ENCODE measurements at places on chromosomes 11 and 22.

DNA sequence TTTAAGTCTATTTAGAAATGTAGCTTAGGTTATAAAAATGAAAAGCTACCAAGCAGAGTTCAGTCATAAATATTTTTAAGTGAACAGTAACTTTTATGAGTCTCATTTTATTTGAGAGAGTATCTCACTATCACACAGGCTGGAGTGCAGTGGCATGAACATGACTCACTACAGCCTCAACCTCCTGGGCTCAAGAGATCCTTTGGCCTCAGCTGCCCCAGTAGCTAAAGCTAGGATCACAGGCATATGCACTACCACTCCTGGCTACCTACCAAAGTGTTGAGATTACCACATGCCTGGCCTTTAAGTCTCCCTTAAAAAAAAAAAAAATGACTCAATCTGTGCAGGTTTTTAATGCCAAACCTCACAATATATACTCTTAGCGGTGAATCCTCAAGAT lies 34.7 kb upstream of the CLNS1A start:
- no peak for DNase-seq

DNA sequence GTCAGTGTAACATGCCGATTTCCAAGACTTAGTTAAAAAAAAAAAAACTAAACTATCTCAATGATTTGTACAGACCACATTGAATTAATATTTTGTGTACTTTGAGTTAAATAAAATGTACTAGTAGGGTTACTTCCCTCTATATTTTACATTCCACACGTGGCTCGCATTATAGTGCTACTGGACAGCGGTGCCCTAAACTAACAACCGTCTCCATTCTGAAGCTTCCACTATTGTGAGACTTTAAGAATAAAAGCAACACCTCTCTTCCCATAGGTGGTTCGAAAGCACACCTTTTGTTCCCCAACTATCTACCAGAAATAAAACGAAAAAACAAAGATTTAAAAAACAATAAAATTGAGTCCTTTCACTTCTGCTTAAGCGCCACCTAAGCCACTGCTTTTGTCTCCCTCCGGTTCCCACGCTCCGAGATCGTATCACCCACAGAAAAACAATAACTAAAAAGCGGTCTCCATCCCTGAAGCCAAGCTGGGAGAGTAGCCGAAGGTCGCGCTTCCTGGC lies 380 bp upstream of the TTC17 start:
- no peak for DNase-seq

DNA sequence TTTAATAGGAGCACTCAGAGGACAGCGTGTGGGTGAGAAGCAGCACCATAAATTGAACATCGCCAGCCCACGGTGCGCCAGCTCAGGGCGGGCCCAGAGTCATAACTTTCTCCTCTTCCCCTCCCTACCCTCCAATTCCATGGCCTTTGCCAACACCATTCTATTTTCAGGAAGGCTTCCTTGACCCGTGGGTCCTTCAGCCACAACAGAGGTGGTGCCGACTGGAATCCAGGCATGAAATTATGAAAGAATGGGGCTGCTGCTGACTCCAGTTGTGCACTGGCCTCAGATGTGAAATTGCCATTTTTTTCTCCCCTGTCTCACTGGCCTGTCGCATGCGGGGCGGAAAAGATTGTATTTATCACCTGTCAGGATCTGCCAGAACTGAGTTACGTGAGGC lies 345.9 kb downstream of the MIAT start:
- DNase-seq: no peak

DNA sequence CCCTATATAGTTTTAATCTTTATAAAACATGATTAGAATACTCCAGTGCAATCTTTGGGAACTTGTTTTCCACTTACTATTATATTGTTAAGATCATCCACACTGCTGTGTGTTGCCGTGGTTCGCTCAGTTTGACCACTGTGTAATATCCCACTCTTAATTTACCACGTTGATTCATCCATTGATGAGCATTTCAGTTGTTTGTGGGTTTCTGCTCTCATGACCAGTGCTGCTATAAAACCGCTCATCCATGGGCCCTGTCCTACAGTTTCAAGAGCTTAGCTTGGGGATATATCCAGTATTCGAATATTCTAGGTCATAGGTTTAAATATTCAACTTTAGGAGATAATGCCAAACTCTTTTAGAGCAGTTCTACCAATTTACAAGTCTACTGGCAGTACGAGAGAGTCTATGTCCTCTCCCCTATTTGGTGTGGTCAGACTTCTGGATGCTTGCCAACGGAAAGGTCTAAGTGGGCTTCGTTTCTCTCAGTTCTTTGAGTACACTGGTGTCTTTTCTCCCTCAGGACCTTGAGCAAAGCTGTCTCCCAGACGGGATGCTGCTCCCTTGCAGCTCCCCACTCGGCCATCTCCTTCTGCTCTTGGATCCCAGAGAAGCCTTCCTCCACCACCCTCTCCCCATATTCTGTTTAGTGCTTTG lies 94.9 kb upstream of the ALX4 start:
- no peak for DNase-seq

- DNase-seq: no peak
Observed at GRCh38 chr11:8013833-8014232, 26.7 kb downstream of the EIF3F start.
